ENCODE measurements at places on chromosomes 7 and 10. TPM values are rescaled to one million over a fixed set of nuclear protein-coding genes. Genes with fewer than 3 reads are reported as not detected.

DNA sequence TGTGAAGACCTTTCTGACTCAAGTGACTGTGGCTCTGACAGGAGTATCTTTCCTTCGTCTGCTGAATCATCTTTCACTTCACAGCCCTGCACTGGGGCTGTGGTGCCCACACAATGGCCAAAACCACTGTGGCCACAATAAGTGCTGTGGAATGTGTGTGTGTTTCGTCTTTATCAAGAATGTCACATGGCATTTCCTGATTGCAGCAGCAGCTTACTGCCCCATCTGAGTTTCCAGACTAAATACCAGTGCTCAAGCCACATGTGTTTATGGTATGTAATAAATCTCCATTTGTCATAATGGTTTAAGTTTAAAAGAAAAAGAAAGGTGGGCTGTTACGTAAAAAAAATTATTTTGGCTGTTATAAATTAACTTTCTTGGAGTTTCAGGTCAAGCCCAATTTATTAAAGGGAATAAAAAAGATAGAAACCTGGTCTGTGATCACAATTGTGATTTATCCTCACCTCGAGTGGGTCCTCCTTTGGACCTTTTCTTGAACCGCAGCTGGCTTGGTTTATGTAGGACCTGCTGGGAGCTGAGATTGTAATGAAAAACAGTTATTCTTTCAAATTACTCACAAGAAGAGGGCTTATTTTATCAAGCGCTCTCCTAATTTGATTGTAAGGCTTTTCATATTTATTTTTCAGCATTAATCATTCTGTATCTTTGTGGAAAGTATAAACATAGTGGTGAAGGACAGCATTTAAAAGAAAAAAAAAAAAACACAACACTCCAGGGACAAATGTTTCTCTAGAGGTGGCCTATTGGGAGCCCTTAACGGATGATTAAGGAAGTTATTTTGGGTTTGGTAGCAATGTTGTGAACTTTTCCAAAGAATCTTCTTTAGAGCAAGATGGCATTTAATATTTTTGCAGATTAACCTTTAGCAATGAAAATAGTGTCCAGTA lies 116.2 kb downstream of the LRMDA start:
- no peak for DNase-seq
- H3K36me3 ChIP-seq: no peaks in the 10 kb centered on the region
- H3K4me3 ChIP-seq: no peak overlapping the region
- H3K4me1 ChIP-seq: peaks cover 42% of the 10 kb centered on the region
- no peaks in the 10 kb centered on the region for H3K27me3 ChIP-seq

Gene SLC18A2
- total RNA-seq: 0.05 TPM

Gene SLC16A12
- total RNA-seq: 2.0 TPM

- peak overlapping the region; percentile 97 for H3K27ac ChIP-seq
- no peaks in the 10 kb centered on the region for H3K27me3 ChIP-seq
- peaks cover 95% of the 10 kb centered on the region for H3K4me1 ChIP-seq
Measured at GRCh38 chr10:79241990-79242619, 105.2 kb upstream of the PPIF start.

Gene PTPRN2
- 1.3 TPM for total RNA-seq

Gene ACTR3C
- 5.1 TPM for total RNA-seq

GRCh38 chr10:13681095-13681494 lies 94.3 kb downstream of the PRPF18 start:
- H3K4me3 ChIP-seq: no peak overlapping the region
- peaks cover 73% of the 10 kb centered on the region for H3K4me1 ChIP-seq
- H3K27me3 ChIP-seq: no peaks in the 10 kb centered on the region
- no peak for DNase-seq

Gene PIK3AP1
- total RNA-seq: 5.4 TPM

DNA sequence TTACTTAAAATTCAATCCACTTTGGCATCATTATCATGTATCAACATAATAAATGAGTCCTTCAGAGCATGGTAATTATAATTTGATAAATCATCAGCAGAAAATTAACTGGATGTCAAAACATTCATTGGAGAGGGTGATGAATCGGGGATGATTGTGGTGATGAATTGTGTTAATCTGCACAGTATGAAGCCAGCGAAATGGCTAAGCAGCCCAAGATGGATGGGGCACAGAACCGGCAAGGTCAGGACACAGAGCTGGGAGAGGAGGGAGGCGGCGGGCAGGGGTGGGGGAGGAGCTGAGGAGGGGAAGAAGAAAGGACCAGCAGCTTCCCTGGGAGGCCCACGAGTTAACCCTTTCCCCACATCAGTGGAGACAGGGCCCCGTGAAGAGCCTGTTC lies 536.1 kb downstream of the LRMDA start:
- no peak for DNase-seq
- no peaks in the 10 kb centered on the region for H3K36me3 ChIP-seq
- H3K27ac ChIP-seq: no peak overlapping the region
- peaks cover 9% of the 10 kb centered on the region for H3K4me1 ChIP-seq
- H3K27me3 ChIP-seq: no peaks in the 10 kb centered on the region

Gene MMP21
- not detected for total RNA-seq

DNA sequence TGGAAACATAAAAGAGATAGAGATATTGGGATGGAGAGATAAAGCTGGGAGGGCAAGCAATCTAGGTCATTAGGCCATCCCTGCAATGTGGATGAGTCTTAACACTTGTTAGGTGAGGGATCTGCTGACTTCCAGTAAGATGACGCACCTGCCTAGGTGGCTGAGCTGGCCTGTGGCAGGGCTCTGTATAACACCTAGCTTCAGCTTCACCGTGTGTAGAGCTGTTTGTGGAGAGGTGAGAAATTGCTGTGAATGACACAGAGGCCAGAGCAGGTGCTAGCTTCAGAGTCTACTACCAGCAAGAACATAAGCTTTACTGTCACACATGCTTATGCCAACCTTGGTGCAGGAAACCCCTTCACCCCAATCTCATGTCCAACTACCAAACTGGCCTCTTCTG lies 1010.0 kb downstream of the TYW1 start:
- DNase-seq: no peak
- H3K27ac ChIP-seq: no peak overlapping the region
- H3K4me1 ChIP-seq: no peaks in the 10 kb centered on the region
- H3K27me3 ChIP-seq: peaks cover 73% of the 10 kb centered on the region
- no peaks in the 10 kb centered on the region for H3K36me3 ChIP-seq

DNA sequence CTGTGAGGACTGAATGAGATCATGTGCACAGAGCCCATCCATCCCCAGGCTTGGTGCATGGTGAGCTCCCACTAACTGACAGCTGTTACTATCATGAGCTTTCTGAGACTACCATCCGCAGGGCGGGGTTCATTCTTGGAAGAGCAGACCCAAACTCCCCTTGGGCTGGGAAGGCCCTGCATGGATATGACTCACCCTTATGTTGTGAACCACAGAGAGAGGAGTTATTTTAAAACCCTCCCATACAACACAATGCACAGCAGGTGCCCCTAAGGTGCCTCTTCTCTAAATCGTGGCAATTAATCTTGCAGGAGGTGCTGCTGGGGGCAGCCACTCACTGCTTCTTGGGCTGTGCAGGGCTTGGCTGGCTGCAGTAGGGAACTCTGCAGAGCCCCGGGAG lies 219.1 kb downstream of the GFRA1 start:
- H3K36me3 ChIP-seq: no peaks in the 10 kb centered on the region
- no peaks in the 10 kb centered on the region for H3K27me3 ChIP-seq
- no peak overlapping the region for H3K27ac ChIP-seq
- H3K4me1 ChIP-seq: no peaks in the 10 kb centered on the region
- H3K4me3 ChIP-seq: no peak overlapping the region
- DNase-seq: no peak

DNA sequence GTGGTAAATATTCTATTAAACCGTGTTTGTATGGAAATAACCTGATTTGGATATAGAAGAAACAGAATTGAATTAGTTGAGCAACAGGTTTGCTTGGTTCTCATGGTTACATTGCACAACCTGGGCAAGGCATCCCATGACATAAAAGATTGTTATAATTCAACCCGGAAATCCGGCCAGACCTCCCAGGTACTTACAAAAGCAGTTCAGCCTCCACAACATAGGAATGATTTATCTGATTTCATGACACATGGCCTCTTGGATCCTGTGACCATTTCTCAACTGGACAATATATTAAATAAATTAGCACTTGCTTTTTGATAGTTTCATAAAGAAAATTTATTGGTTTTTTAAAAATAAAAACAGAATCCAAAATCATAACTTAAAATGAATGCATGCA lies 55.1 kb upstream of the PTPN12 start:
- H3K27me3 ChIP-seq: no peaks in the 10 kb centered on the region
- no peaks in the 10 kb centered on the region for H3K4me1 ChIP-seq
- H3K4me3 ChIP-seq: no peak overlapping the region
- no peaks in the 10 kb centered on the region for H3K36me3 ChIP-seq
- DNase-seq: no peak

GRCh38 chr7:148570510-148570909 lies 20.1 kb upstream of the C7orf33 start:
- no peaks in the 10 kb centered on the region for H3K27me3 ChIP-seq
- no peaks in the 10 kb centered on the region for H3K36me3 ChIP-seq
- no peak overlapping the region for H3K27ac ChIP-seq
- no peak for DNase-seq

GRCh38 chr10:102235598-102235920 lies 5.8 kb downstream of the PITX3 start:
- H3K27ac ChIP-seq: no peak overlapping the region
- H3K36me3 ChIP-seq: no peaks in the 10 kb centered on the region
- H3K4me3 ChIP-seq: no peak overlapping the region
- DNase-seq: no peak

- H3K36me3 ChIP-seq: no peaks in the 10 kb centered on the region
- no peak overlapping the region for H3K4me3 ChIP-seq
- no peaks in the 10 kb centered on the region for H3K4me1 ChIP-seq
- no peaks in the 10 kb centered on the region for H3K27me3 ChIP-seq
Measured at GRCh38 chr10:36531621-36532020, 593.8 kb upstream of the ANKRD30A start.

Gene PPIA
- total RNA-seq: 470 TPM

Gene LIPK
- total RNA-seq: not detected

DNA sequence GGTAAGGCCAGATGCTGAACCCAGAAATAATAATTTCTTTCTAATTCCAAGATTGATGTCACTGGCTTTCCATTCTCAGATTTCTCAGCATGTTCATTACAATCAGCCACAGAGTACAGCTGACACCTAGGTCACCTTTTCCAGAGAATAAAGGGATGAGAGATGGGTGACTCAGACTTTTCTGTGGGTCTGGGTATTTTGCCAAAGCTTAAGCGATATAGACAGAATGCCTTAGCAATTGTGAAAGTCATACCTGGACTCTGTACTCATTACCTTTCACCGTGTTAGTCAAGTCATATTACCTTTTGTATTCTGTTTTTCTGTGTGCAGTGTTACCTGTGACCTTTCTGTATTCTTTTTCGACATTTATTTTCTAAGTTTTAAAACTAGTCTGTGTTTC lies 10.6 kb upstream of the PRTFDC1 start:
- H3K27me3 ChIP-seq: no peaks in the 10 kb centered on the region
- no peaks in the 10 kb centered on the region for H3K36me3 ChIP-seq
- H3K27ac ChIP-seq: no peak overlapping the region
- DNase-seq: no peak
- H3K4me1 ChIP-seq: peaks cover 20% of the 10 kb centered on the region

DNA sequence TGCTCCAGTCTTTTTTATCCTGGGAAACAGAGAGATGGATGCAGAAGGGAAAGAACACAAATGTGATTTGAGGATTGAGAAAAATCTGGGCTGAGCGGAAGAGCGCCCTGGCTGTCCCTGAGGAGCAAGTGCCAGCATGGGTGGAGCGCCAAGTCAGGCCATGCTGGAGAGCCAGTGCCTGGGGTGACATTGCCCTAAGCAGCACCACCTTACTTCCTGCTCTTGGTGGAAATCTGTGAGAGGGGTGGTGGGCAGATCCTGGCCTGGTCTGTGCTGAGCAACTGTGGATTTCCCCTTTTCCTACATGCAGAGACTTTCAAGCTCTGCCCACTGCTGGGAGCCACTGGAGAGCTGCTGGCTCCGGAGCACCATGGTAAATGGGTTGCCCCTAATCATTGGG lies 36.9 kb downstream of the DDIT4 start:
- peaks cover 72% of the 10 kb centered on the region for H3K4me1 ChIP-seq
- H3K27me3 ChIP-seq: no peaks in the 10 kb centered on the region
- H3K36me3 ChIP-seq: no peaks in the 10 kb centered on the region
- H3K4me3 ChIP-seq: no peak overlapping the region
- peak overlapping the region; percentile 80 for H3K27ac ChIP-seq

Gene HOXA6
- not detected for total RNA-seq

GRCh38 chr10:124692100-124692446 lies 52.1 kb downstream of the FAM53B start:
- peaks cover 35% of the 10 kb centered on the region for H3K36me3 ChIP-seq
- H3K27me3 ChIP-seq: no peaks in the 10 kb centered on the region
- H3K4me3 ChIP-seq: no peak overlapping the region
- H3K4me1 ChIP-seq: peaks cover 98% of the 10 kb centered on the region
- peak overlapping the region; percentile 92 for H3K27ac ChIP-seq
- no peak for DNase-seq

GRCh38 chr10:109932391-109932790 lies 9.1 kb upstream of the XPNPEP1 start:
- no peak overlapping the region for H3K4me3 ChIP-seq
- DNase-seq: no peak
- no peaks in the 10 kb centered on the region for H3K36me3 ChIP-seq

- peaks cover 7% of the 10 kb centered on the region for H3K27me3 ChIP-seq
- H3K4me1 ChIP-seq: peaks cover 30% of the 10 kb centered on the region
- peaks cover 43% of the 10 kb centered on the region for H3K36me3 ChIP-seq
- no peak for DNase-seq
Measured at GRCh38 chr10:73853196-73853595, 21.2 kb downstream of the CAMK2G start.

GRCh38 chr7:16492513-16493062 lies 27.1 kb upstream of the SOSTDC1 start:
- no peak overlapping the region for H3K27ac ChIP-seq
- no peaks in the 10 kb centered on the region for H3K36me3 ChIP-seq

GRCh38 chr7:4074994-4075393 lies 607.1 kb upstream of the FOXK1 start:
- no peaks in the 10 kb centered on the region for H3K36me3 ChIP-seq
- no peaks in the 10 kb centered on the region for H3K4me1 ChIP-seq
- DNase-seq: no peak
- peaks cover 3% of the 10 kb centered on the region for H3K27me3 ChIP-seq
- no peak overlapping the region for H3K4me3 ChIP-seq

DNA sequence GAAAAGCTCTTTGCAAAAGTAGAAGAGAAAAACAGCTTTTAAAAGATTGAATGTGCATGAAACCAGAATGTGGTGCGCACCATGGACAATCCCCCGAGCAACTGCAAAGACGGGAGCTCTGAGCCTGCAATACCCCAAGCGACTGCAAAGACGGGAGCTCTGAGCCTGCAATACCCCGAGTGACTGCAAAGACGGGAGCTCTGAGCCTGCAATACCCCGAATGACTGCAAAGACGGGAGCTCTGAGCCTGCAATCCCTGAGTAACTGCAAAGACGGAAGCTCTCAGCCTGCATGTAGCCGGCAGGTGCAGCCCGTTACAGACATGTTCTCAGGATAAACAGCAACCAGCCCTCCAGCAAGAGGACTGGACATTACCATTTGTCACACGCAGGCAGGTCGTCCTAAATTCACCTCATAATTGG lies 6.2 kb downstream of the ZNF775 start:
- peaks cover 3% of the 10 kb centered on the region for H3K36me3 ChIP-seq
- no peaks in the 10 kb centered on the region for H3K27me3 ChIP-seq
- no peak overlapping the region for H3K4me3 ChIP-seq

- H3K36me3 ChIP-seq: no peaks in the 10 kb centered on the region
- no peak overlapping the region for H3K4me3 ChIP-seq
- H3K27me3 ChIP-seq: peaks cover 22% of the 10 kb centered on the region
- no peaks in the 10 kb centered on the region for H3K4me1 ChIP-seq
Measured at GRCh38 chr10:1425879-1426278, 311.4 kb downstream of the ADARB2 start.

Gene CDHR3
- total RNA-seq: 11.4 TPM

- no peak overlapping the region for H3K27ac ChIP-seq
- peaks cover 25% of the 10 kb centered on the region for H3K27me3 ChIP-seq
- no peak overlapping the region for H3K4me3 ChIP-seq
- DNase-seq: no peak
Measured at GRCh38 chr10:109467551-109467950, 455.8 kb downstream of the XPNPEP1 start.
